ENCODE measurements at places on chromosomes 3 and 15.

DNA sequence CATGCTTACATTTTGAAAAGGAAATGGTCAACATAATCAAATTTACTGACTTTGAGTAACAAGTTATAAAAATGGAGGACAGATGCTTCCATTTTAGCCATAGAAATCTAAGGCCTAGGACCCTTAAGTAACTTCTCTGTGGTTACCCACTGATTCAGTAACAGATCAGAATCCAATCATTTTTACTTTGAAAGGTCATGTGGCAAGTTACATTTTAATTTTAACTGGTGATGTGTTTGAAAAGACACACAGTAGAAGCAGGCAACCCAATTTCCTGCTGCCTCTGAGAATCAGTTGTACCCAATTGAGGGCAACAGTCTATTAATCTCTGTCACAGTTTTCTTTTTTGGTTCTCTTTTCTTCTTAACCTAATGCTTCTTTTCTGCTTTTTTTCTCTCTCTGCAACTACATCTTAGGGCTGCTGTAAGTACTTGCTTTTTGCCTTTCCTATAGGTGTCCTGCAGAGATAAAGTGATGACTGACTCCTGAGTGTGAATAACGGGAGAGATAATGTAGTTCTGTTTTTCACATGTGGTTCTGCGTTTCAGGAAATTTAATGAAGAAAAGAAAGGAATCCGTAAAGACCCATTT, 3.3 kb downstream of the ZWILCH start:
- DNase-seq, result no peak

DNA sequence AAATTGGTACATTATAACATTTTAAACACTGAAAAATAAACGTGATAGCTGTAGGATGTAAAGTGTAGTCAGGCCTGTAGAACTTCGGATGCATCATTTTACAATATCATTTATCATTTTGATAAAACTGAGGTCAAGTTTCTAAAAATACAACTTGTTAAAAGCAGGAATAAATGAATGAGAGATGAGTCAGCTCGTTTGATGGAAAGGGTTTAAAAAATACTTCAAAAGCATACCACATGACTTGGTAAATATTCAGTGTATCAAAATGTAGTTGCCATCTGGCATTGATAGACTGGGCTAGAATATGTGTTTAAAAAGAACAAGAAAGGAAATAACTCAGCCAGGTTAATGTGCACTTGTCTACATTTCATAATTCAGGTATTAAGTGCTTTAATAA, 357.0 kb downstream of the TIGIT start:
- DNase-seq, result no peak

- no peak for DNase-seq
These were observed 39.2 kb downstream of the RAB27A start for GRCh38 chr15:55250392-55250791.

DNA sequence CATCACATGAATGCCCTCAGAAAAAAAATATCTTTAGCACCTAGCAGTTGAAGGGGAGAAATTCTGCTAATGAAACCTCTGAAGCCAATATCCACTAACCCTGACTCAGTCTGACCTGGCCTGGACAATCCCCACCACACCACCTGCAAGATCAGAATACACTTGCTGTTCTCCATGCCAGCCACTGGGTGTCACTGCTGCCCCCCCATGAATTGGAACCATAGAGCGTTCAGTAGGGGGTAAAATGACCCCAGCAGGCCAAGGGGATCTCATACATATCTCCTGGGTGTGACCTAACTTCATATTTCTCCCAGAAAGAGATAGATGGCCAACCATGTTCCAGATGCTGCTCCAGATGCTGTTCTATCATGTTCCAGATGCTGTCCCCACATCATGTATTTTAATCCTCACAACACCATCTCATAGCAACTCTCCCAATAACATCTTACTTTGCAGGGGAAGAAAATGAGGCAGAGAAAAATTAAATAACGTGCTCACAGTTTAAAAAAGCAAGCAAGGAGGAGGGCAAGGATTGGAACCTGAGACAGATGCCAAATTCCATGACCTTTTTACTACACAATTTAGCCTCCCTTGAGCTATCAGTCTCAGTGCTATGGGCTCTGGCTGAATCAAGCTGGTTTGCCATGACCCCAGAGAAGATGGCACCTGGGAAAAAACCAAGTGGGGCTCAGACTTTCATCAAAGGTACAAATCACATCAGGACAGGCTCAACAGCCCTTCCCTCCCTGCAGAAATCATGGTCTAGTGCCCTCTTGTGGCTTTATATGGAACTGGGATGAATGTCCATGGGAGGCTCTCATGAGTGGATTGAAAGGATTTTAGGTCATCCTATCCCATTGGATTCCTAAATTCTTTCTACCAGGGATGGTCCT, 12.4 kb downstream of the NTRK3 start:
- no peak for DNase-seq

- DNase-seq, result no peak
These were observed 199.1 kb upstream of the GADL1 start for GRCh38 chr3:31093606-31094005.

- no peak for DNase-seq
These were observed 44.1 kb upstream of the FAM107A start for GRCh38 chr3:58621086-58621830.

DNA sequence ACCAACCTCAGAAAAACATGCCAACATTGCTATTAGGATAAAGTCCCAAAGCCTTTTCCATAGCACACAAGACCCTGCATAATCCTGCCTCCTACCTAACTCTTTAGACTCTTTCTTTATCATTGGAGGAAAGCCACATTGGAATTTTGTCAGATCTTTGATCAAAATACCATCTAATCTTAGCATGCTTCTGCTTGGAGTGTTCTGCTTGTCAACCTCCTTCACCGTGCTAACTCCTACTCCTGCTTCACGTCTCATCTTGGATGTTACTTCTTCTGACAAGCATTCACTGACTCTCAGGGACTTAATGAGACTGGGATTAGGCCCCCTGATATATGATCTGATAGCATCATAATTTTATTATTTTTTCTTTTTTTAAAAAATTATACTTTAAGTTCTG, 7.4 kb upstream of the GLCE start:
- no peak for DNase-seq

GRCh38 chr3:7964899-7965298, 536.7 kb upstream of the LMCD1 start:
- DNase-seq, result no peak

GRCh38 chr3:183954875-183955274, 62.8 kb downstream of the ABCC5 start:
- no peak for DNase-seq

- DNase-seq, result no peak
These were observed 143.5 kb upstream of the TPM1 start for GRCh38 chr15:62899090-62899493.

All from CD4-positive, alpha-beta T cell (primary cell).